ENCODE measurements at places on chromosomes 7 and 10. TPM values are rescaled to one million over a fixed set of nuclear protein-coding genes. Genes with fewer than 3 reads are reported as not detected.

Gene PAX2
- total RNA-seq, result not detected

Gene LBX1
- total RNA-seq, result not detected

Gene ASIC3
- 3.2 TPM for total RNA-seq

DNA sequence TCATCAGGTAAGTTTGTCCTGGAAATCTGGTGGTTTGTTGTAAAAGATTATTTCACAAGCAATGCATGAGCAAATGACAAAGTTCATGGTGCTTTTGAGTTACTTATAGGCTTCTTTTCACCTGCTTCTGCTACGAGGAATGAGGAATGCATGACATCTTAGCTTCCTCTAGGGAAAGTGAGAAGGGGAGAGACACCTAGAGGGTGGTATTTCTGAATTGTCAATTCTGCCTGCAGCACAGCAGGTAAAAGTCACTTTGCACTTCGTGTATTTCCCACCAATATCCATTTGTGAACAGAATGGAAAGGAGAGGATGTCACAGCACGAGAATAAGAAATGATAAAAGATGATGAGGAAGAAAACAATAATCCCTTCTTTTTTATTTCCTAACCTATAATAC, 153.4 kb upstream of the FEZF1 start:
- H3K27ac ChIP-seq, result no peak overlapping the region
- H3K27me3 ChIP-seq, result no peaks in the 10 kb centered on the region
- H3K4me3 ChIP-seq, result no peak overlapping the region
- no peaks in the 10 kb centered on the region for H3K36me3 ChIP-seq

DNA sequence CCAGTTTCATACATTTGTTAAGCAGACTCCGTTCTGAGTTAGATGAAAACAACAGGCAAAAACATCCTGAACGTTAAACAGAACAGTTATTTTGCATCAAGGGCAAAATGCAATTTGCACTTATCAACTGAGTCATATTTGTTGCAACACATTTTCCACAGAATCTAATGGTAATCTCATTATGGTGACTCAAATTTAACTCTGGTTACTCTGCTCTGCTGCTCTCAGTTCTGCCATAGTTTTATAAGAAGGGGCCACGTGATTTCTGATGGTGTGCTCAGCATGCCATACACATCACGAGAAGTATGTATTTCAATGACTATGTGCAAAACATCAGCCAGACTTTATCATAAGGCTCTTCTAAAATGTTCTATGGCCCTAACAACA, 148.8 kb downstream of the CHCHD3 start:
- H3K4me3 ChIP-seq, result no peak overlapping the region
- H3K27ac ChIP-seq, result no peak overlapping the region
- H3K27me3 ChIP-seq, result no peaks in the 10 kb centered on the region
- no peaks in the 10 kb centered on the region for H3K4me1 ChIP-seq
- H3K36me3 ChIP-seq, result peaks cover 5% of the 10 kb centered on the region

Data from activated CD8-positive, alpha-beta T cell treated with anti-CD3 and anti-CD28 coated beads, Interleukin-2, amount 10 ng/mL, durations not matched to agents 7 days and 5 days (primary cell).